ENCODE measurements at places on chromosomes 11 and 22.

GRCh38 chr11:120629407-120630080 lies 118.0 kb downstream of the GRIK4 start:
- DNase-seq, result no peak

DNA sequence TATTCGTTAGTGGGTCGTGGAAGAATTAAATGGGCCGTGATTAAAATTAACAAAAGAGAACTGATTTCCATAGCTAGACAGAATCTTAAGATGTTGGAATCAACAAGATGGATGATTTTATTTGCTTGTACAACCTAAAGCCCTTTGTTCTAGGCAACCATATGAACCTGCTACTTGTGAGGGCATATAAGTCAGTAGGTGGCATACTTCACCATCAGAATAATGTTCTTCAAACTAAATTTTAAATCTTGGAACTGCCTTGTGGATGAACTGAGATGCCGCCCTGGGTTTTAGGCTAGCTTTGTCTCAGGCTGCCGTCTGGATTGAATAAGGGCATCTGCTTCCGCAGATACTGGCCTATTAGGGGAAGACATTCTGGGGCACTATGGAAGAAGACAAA lies 40.9 kb downstream of the CSRP3 start:
- no peak for DNase-seq

DNA sequence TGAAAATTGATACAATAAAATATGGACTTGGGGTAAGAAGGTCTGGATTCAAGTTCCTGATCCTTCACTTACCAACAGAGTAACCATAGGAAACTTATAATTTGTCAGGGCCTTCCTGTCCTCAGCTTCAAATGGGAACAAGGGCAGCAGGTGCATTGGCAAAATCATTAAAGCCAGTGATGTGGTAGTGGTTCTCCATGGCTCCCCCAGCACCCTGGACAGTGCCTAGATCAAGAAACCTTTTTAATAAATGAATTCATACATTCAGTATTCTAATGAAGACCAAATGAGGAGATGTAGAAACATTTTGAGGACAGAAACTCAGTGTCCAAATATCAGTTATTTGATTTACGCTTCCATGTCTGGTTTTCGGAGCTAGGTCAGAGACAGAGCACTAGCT lies 51.1 kb downstream of the SPATA19 start:
- DNase-seq, result no peak

- DNase-seq, result no peak
These were observed 40.1 kb upstream of the CD44 start for GRCh38 chr11:35098855-35099254.

- DNase-seq, result no peak
These were observed 129.2 kb upstream of the MTMR2 start for GRCh38 chr11:96052921-96053651.

Measured in NCI-H2081 (cell line).